ENCODE measurements at places on chromosomes 13 and 19. TPM values are rescaled to one million over a fixed set of nuclear protein-coding genes. Genes with fewer than 3 reads are reported as not detected.

Gene PSENEN
- 43.1 TPM for total RNA-seq

Gene ANGPTL8
- total RNA-seq, result not detected

Gene ZNF576
- 11.3 TPM for total RNA-seq

Gene SPTBN4
- total RNA-seq, result 6.1 TPM

Gene ATP4A
- not detected for total RNA-seq

Gene ATXN8OS
- not detected for total RNA-seq

Gene LRP3
- 20.8 TPM for total RNA-seq

Gene KRTDAP
- total RNA-seq, result not detected

Gene IGFL1
- not detected for total RNA-seq

Gene ZNF154
- total RNA-seq, result 4.8 TPM

Gene IZUMO2
- not detected for total RNA-seq

Gene CEACAM7
- total RNA-seq, result 0.16 TPM

Gene DIRAS1
- total RNA-seq, result 195 TPM

Gene ZNF675
- 3.3 TPM for total RNA-seq

Gene ANKLE1
- total RNA-seq, result 0.11 TPM

Gene SERPINE3
- total RNA-seq, result not detected

Gene B3GNT3
- not detected for total RNA-seq

Gene ZSCAN1
- total RNA-seq, result not detected

Gene NDFIP2
- 33.1 TPM for total RNA-seq

Gene SIPA1L3
- 8.8 TPM for total RNA-seq

Gene LILRB3
- 4.7 TPM for total RNA-seq

Gene LRRC4B
- total RNA-seq, result 0.47 TPM

Gene ZNF460
- total RNA-seq, result 24.0 TPM

Gene DAND5
- 12.7 TPM for total RNA-seq

Gene STOML3
- not detected for total RNA-seq

Gene TPTE2
- total RNA-seq, result not detected

Gene KLK3
- not detected for total RNA-seq

Gene CSNK1A1L
- not detected for total RNA-seq

Gene C3
- 133 TPM for total RNA-seq

Gene PGLYRP1
- not detected for total RNA-seq

Gene TEX101
- total RNA-seq, result not detected

Gene CCDC106
- total RNA-seq, result 14.6 TPM

Gene ZNF285
- 5.4 TPM for total RNA-seq

Gene CCNA1
- total RNA-seq, result not detected

Gene C19orf73
- 1.6 TPM for total RNA-seq

Gene PABPC3
- total RNA-seq, result 0.05 TPM

Gene UBE2L5
- total RNA-seq, result not detected

Gene ADGRE3
- total RNA-seq, result not detected

Gene HSD17B14
- total RNA-seq, result 1.8 TPM

Gene PCSK4
- total RNA-seq, result 1.3 TPM

Gene ABHD13
- total RNA-seq, result 5.1 TPM

Gene REEP6
- total RNA-seq, result 1.9 TPM

Gene MEIS3
- total RNA-seq, result 3.2 TPM

Gene LILRA1
- total RNA-seq, result 0.22 TPM

Gene DOCK6
- 43.2 TPM for total RNA-seq

Gene ICAM3
- total RNA-seq, result 31.3 TPM

Gene TBC1D4
- total RNA-seq, result 97.5 TPM

Gene FCER2
- 0.30 TPM for total RNA-seq

Gene VWA8
- 51.0 TPM for total RNA-seq

Gene KLK4
- not detected for total RNA-seq

Gene ZNF45
- 6.4 TPM for total RNA-seq

Gene PKN1
- total RNA-seq, result 129 TPM

Gene ZNF444
- total RNA-seq, result 19.2 TPM

Gene IQCN
- total RNA-seq, result 0.49 TPM

Gene MADCAM1
- 0.22 TPM for total RNA-seq
